ENCODE measurements at places on chromosomes 12 and 14.

GRCh38 chr14:64654901-64655300 lies 49.3 kb upstream of the PLEKHG3 start:
- DNase-seq: no peak

DNA sequence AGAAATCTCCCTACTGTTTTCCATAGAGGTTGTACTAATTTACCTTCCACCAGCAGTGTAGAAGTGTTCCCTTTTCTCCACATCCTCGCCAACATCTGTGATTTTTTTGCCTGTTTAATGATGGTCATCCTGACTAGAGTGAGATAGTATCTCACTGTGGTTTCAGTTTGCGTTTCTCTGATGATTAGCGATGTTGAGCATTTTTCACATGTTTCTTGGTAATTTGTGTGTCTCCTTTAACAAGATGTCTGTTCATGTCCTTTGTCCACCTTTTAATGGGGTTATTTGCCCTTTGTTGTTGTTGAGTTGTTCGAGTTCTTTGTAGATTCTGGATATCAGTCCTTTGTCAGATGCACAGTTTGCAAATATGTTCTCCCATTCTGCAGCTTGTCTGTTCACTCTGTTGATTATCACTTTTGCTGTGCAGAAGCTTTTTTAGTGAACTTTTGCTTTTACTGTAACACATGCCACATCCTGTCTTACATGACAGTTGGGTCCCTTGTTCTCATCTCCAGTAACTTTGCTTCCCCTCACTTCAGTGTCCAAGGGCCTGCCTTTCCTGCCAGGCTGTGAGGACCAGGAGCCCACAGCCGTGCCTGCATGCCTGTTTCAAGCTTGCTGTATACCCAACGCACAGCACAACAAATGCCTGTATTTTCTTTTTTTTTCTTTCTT lies 64.9 kb downstream of the SPRING1 start:
- DNase-seq: no peak

GRCh38 chr12:26214121-26214520 lies 18.7 kb downstream of the SSPN start:
- no peak for DNase-seq

DNA sequence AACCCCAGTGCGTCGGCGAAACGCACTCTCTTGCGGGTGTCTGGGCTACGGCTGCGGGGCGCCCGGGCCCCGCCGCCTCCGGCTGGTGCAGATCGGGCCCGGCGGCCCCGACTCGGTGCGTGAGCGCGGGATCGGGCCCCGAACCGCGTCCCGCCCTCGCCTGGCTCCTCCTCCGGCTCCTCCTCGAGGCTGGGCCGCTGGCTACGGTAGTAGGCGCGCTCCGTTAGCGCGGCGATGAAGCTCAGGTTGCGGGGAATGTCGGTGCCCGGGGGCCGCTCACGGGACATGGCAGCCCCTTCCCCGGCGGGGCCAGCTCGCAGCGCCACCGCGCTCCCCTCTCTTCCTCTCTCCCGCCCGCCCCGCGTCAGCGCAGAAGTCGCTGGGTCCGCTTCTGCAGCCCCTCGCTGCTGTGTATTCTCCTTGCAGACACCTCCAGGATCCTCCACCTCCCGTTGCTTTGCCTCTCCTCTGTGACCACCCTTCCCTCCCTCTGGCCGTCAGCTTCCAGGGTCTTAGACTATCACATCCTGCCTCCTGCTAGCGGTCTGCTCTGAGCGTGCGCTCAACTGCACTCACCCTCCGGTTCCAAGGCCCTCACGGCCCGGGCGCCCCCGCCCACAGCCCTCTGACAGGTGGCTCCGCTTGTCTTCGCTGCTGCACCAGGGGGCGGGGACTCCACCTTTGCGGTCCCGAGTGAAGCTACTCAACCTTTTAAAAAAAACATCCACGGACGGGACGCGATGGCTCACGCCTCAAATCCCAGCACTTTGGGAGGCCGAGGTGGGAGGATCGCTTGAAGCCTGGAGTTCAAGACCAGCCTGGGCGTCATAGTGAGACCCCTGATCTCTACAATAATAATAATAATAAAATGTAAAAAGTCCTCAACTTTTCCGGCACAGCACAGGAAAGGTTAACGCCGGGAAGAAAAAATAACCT lies at the start of gene PPP1R3E:
Gene PPP1R3E (minus strand): TSS at position 570 of the 936 bp plus-strand sequence. CDS start 283 bp downstream, at position 287.
- DNase-seq: peak; percentile 62

GRCh38 chr12:126676434-126676833 lies 1590.5 kb upstream of the TMEM132C start:
- no peak for DNase-seq

GRCh38 chr14:25626986-25627385 lies 577.0 kb upstream of the STXBP6 start:
- DNase-seq: no peak

DNA sequence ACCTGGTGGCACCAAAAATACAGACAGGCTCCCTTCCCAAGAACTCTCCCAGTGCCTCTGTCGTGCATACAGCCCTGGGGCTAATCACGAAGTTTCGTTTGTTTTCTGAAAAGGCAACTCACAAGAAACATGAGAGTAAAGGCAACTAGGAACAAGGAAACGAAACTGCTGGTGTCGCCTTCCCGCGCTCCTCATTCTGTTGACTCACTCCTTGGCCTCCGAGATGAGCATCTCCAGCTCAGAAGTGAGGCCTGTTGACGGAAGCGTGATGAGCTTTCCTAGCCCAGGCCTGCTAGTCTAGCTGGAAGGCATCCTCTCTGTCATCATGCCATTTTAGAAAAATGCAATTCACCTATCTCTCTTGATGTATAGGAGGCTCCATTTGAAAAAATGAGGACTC lies 50.5 kb downstream of the TTC9 start:
- DNase-seq: no peak

DNA sequence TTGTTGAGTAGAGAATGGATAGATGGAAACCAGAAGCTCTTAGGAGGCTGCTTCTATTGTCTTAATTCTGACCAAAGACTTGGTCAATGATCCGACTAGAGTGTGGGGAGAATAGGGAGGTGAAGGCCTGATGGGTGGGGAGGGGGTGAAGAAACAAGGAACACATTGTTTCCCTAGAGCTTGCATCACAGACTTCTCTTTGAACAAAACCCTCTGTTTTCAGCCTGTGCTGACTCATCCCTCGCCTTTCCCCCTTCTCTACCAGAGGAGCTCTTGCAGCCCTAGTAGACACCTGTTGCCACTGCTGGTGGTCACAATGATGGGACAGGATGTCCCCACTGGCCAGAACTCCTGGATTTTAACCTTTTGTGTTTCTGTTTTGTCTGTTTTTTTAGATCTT lies 46.8 kb upstream of the CISTR start:
- no peak for DNase-seq

GRCh38 chr14:69441948-69442347 lies 42.6 kb upstream of the PLEKHD1 start:
- DNase-seq: no peak

- no peak for DNase-seq
Observed at GRCh38 chr12:123898673-123899072, 74.0 kb downstream of the CCDC92 start.

GRCh38 chr14:30389134-30389876 lies 169.7 kb upstream of the G2E3 start:
- no peak for DNase-seq

DNA sequence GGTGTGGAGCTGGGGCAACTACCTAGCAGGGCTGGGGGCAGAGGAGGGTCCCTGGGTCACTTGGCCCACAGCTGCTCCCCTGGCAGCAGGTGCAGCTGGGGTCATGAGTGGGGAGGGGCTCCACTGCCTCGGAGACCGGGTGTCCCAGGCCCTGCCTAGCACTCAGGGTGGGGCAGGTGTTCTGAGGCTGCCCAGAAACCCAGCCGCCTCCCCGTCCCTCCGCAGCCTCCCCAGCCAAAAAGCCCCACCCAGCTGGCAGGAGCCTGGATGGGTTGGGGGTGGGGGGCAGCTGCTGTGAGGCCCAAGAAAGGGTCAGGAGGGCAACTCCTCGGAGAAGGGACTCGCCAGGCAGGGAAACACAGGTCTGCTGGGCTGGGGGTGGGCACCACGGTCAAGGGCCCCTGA lies 11.2 kb downstream of the AHNAK2 start:
- DNase-seq: no peak

- no peak for DNase-seq
Observed at GRCh38 chr12:114744691-114745090, 60.7 kb upstream of the TBX3 start.

- no peak for DNase-seq
Observed at GRCh38 chr14:38171197-38171596, 36.5 kb upstream of the SSTR1 start.

DNA sequence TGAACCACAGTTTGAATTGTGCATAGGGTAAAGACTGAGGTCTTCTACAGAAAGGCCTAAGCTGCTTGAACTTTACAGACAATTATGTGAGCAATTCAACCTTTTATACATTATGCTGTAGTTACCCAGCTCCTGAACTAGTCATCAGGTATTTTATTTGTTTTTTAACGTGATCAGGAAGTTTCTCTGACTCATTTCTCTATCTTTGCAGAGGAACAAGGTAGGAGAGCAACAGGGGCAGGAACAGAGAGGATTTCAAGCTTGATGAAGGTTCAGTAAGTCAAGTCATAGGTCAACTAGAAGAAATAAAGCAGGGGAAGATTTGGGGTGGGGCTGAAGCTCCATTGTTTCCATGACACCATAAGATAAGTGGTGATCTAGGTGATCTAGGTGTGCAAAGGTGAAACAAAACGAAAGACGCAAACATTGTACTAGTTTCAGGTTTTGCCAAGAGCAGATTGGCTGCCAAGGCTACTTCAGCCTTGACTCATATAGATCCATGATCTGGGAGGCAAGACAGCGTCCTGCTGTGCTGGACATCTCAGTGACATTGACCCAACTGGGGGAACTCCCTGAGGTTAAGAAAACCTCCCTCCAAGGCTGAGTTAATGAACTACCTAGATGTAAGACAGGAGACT lies 198.1 kb downstream of the DAD1 start:
- no peak for DNase-seq

Measured in activated gamma-delta T cell (primary cell).